ENCODE measurements at places on chromosomes 2 and 18.
A peak's percentile ranks its signal among the peaks of the same experiment; 100 is the strongest.

- no peak for DNase-seq
Observed at GRCh38 chr2:84875213-84875560, 5.7 kb downstream of the TRABD2A start.

DNA sequence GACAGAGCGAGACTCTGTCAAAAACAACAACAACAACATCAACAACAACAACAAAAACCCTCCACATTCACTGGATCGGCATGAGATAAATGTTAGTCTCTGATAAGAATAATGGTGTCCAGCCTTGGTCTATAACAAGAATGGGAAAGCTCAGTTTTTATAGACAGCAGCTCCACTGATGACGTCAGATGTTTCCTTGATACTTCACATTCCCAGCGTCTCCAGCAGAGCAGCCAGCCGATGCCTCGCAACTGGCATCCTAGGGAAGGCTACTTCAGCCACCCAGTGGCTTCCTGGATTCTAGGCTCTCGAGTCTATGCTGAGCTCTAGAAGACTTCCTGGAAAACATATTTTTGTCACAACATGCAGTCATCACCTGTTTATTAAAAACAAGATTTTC, 271.4 kb upstream of the SMIM21 start:
- peak; percentile 6 for DNase-seq

DNA sequence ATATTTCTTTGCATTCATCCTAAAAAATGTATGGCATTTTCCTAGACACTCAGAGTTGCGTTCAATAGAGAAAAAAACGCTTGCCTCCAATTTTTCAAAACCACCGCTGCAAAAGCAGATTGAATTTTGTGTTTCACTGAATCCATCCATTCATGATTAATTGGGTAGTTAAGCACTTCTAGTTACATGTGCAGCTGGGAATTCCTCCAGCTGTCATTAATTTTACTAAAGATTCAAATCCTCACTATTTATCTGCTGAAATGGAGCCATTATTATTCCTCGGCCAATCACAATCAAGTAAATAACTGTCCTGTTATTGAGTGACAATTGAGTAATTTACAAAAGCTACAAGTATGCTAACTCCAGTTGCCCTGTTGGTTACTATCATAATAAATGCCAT, 75.8 kb upstream of the ARL5A start:
- DNase-seq: no peak

GRCh38 chr18:51051105-51051712, 21.2 kb downstream of the SMAD4 start:
- no peak for DNase-seq

- no peak for DNase-seq
Observed at GRCh38 chr2:220424561-220424960, 797.1 kb downstream of the SLC4A3 start.

DNA sequence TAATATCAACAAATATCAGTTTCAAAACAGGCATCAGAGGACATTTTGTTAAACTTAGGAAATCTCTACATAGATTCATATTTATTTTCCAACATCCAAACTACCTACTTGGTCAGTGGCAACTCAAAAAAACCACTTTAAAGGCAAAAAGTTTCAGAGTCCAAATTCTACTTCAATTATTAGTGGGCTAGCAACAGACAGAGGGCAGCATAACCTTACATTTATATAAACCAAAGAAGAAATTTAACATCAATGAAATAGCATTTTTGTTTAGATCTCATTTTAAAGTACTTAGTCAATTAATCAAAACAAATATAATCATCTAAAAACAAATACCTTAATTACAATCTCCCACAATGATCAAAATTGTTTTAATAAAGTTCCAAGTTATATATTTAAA, 33.3 kb downstream of the RTTN start:
- DNase-seq: no peak

GRCh38 chr2:144712550-144712940, 192.6 kb upstream of the ZEB2 start:
- peak; percentile 68 for DNase-seq

DNA sequence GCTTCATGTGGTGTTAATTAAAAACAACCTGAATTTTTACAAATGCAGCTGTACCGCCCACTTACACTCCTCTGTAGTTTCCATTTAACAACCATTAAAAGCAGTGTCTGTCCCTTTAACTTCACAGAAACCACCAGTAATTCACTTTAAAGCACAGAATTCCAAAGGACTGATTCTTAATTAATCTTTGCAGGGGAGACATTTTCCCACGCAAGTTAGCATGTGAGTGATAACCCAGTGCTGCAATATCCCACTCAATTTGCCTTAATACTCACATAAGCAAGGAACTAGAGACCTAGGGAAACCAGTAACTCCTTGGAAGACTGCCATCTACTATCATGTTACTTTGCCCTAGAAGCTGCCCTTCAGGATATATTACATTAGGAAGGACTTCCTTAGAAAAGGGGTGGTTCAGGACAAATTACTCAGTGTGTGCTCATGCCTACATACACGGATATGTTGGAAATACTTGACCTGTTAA, 102.3 kb downstream of the OSR1 start:
- peak; percentile 52 for DNase-seq
